H1 (cell line): ENCODE measurements at places on chromosomes 1 and 21.

DNA sequence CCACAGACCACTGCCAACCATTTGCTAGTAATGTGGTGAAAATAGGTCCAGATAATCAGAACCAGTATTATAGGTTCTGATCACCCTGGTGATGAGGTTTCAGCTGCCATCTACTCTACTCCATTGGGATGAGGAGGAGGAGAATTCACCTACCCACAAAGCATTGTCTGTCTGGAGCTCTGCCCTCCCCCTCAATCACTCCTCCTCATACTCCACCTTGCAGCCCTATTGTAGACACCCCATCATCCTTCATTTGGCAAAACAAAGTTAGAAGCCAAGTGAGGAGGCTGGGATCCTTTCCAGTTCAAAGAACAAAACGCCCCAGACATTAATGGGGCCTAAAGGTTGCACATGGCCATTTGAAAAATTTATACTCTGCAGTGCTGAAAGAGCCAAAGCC lies 157.4 kb upstream of the L1TD1 start:
- no peak for DNase-seq

DNA sequence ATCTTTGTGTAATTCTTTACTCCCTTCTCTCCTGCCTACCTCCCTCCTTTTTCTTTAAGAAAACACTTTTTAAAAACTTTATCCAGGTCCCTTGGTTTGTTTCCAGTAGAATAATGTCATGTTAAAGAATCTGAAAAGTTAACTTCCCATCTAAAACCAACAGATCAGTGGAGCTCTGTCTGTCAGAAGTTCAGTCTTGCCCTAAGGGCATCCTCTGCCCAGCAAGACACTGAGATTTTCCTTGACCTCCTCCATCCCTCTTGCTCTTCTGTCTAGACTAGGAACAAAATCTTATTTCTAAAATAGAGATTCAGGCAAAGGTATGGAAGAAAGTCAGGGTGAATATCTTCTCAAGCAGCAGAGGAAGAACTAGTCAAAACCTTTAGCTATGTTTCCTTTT lies 5.7 kb upstream of the GNL2 start:
- DNase-seq, result no peak

- no peak for DNase-seq
These were observed 146.6 kb downstream of the VPS13D start for GRCh38 chr1:12376236-12377045.

GRCh38 chr1:182442333-182442732 lies 7.6 kb upstream of the RGSL1 start:
- no peak for DNase-seq

DNA sequence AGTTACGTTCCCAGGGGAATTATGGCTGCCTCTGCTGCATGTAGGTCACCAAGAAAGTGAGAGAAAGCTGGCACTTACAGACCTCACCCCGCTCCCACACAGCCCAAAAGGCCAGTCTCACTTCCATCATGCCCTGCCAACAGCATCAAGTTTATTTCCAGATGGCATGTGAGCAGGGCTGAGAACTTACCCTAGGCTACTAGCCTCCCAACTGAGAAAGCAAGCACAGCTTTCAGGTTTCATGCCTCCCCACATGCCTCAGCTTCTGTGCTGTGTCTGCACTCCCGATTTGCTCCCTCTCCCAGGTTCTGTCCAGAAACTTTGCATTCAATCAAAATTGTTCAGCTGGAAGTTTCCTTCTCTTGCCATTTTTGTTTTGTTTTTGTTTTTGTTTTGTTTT lies 59.1 kb upstream of the CRB1 start:
- no peak for DNase-seq

- no peak for DNase-seq
These were observed 254.9 kb downstream of the RHOU start for GRCh38 chr1:228989992-228990827.

GRCh38 chr1:231642618-231643017 lies 16.0 kb downstream of the DISC1 start:
- DNase-seq, result no peak

GRCh38 chr1:76379506-76379905 lies 305.0 kb downstream of the ST6GALNAC3 start:
- no peak for DNase-seq

- DNase-seq, result peak; percentile 47
These were observed 21.8 kb downstream of the EXOC8 start for GRCh38 chr1:231315887-231316286.

- DNase-seq, result no peak
These were observed 98.1 kb downstream of the CLIC6 start for GRCh38 chr21:34766862-34767261.

DNA sequence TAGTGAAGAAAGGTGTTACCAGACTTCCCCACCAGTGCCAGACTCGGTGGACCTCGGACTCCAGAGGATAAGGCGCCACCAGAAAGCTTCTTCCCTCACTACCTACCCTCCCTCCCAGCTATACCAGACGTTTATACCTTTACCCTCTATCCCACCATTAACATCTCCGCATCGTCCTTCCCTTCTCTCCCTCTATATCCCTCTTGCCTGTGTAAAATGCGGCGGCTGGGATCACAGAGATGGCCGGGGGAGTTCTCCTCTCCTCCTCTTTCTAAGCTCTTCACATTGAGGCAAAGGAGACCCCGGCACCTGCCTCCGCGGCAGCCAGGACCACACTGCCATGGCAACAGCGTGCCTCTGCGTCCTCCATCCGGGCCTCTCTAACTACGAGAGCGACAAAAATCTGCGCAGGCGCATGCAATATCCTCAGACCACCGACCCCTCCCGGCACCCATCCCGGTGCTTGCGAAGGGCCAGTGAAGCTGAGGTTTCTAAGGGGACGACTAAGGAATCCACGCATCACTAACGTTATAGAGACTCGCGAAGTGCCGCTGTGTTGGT lies at the start of gene CCDC181:
TSS of gene CCDC181 (minus strand) at position 394 of the 561 bp plus-strand sequence. CDS start 2,547 bp downstream, outside the sequence.
- peak; percentile 88 for DNase-seq

- no peak for DNase-seq
These were observed 522 bp downstream of the TMEM59 start for GRCh38 chr1:54052431-54052933.

- no peak for DNase-seq
These were observed 616.1 kb upstream of the ADAMTS5 start for GRCh38 chr21:27582948-27583430.

- peak; percentile 57 for DNase-seq
These were observed 1.6 kb downstream of the CNIH3 start for GRCh38 chr1:224617410-224618355.

DNA sequence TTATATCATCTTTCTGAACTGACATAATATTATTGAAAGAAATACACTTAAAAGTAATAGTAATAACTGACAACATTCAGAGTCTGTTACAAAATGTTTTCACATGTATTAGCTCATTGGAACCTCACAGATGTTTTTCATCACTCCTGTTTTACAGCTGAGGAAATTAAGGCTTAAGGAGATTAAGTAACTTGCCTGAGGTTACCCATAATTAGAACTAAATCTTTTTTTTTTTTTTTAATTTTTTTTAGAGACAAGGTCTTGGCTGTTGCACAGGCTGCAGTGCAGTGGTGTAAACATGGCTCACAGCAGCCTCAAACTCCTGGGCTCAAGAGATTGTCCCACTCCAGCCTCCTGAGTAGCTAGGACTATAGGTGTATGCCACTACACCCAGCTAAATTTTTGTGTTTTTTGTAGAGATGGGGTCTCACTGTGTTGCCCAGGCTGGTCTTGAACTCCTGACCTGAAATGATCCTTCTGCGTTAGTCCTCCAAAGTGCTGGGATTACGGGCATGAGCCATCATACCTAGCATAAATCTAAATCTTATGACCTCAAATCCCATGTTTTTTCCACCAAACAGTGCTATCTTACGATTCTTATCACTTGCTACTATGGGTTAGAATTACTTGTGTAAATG lies 64.7 kb upstream of the MACF1 start:
- no peak for DNase-seq

DNA sequence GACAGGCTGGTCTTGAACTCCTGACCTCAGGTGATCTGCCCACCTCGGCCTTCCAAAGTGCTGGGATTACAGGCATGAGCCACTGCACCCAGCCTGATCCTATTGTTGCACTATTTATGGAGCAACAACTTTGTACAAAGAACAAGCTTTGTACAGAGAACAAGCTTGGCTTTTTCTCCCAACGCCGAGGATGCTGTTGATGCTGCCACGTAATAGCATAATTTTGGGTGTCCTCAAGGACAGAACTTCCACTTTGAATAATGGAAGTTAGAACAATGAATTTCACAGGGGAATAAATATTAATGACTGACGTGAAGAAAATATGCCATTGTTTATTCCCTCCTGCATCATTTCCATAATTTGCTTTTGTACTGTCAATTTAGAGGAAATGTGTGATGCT lies 12.8 kb upstream of the RBP7 start:
- no peak for DNase-seq

- DNase-seq, result no peak
These were observed 2.5 kb upstream of the TRAPPC3 start for GRCh38 chr1:36151845-36152203.

GRCh38 chr1:8439015-8439702 lies 121.2 kb downstream of the SLC45A1 start:
- no peak for DNase-seq

DNA sequence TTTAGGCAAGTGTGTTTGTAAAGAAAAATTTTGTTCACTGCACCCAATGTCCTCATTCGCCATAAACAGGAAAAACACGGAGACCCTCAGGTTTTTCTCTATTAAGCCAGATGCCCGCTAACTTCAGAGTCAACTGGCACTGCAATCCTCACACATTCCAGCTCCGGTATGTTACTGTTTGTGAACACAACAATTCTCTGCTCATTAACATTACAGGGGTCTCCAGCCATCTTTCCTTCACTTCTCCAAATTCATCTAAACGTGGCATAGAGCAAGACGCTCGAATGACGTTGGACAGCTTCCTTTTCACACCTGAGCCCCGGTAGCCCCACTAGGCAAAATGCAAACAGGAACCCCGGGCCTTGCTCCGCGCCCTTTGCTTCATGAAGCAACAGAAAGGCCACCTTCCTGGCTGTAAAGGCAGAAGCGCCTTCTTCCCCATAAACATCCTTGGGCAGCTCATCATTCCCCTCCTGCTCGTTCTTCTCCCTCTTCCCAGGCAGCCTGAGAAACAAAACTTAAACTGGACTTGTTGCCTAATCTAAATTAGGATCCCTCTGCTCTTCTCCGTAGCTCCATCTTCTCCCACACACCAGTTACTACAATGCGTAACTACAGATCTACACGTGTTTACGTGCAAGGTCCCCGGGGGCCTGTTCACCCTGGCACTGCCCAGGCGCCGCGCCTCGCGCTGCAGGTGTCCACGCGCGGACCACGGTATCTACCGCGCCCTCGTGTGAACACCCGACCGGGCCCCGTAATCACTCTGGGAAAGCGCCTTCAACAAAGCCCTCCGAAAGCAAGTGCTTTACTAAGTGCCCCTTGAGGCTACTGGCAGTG lies 1.2 kb downstream of the LBR start:
- no peak for DNase-seq

DNA sequence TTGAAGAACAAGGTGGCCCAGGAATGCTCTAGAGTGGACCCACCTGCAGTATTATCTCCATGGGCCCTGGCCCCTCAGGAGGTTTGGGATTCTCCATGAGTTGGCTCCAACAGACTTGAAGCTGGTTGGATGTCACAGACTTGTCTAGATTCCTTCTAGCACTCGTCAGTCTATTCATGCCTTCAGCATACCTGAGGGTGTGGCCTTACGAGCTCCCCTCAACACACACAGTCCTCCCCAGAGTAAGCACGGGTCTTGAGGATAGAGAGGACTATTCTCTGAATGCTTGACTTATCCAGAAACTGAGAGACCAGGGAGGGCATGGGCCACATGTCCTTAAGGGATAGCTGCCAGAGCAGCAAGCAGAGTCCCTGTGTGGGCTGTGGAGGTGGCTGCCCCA lies 45.9 kb upstream of the COL6A1 start:
- DNase-seq, result no peak

DNA sequence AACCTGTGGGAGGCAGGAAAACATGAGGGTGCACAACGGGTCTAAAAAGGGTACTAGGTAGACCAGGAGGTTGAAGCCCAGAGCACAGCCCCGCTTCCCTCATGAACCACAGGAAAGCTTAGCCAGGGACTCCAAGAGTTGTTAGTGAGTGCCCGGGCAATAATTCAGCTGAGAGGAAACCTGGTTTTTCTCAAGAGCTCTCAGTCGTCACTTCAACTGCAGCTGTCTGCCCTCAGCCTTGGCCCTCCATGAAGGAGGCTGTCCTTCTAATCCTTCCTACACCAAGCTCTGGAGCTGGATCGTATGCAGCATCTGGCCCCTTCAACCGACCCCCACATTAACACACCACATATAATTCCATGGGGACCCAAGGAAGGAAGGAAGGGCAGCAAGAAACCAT lies 77.0 kb upstream of the BACE2 start:
- no peak for DNase-seq

- no peak for DNase-seq
These were observed 14.7 kb downstream of the NMNAT2 start for GRCh38 chr1:183403498-183403897.

DNA sequence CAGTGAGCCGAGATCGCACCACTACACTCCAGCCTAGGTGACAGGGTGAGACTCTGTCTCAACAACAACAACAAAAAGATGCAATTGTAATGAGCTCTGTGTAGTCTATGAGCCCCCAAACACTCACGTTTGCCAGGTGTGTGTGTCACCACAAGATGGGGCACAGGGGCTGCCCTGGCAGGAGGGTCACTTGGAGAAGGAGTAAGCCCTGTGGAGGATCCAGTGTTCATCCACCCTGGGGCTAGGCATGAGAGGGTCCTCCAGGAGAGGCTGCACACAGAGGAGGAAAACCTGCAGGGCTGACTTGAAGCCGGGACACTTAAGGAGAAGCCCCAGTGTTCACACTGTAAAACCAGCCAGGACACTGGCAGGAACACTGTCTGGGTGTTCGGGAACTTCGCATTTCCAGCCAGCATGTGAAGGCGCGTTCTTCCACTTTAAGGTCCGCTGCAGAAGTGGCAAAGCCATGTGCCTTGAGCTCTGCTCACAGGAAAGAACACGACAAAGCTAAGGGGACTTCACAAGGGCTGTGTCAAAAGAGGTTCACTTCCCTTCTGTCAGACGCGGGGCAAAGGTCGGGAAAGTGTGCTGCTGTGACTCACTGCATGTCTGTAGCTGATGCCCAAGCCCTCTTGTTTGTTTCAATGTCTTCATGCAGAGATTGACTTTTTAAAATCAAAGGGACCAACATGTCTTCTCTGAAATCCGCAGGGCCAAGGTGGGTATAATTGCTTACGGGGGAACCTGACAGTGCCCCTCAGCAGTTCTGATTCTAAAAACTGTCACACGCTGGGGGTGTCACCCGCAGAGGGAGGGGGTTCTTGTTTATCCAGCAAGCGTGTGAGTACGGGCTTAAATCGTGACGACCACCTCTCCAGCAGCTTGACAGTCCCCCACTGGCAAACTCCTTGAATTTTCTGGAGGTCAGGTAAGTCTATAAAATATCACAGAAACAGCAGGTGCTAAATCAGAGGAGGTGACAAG lies 102.8 kb downstream of the RIPK4 start:
- DNase-seq, result no peak
